Activated T-helper 1 cell treated with anti-CD3 and anti-CD28 coated beads, Interleukin-12 subunit alpha, Interleukin-12 subunit beta, Interleukin-2, Interleukin-4 antibody, amounts not matched to agents 30 ng/mL and 10 ng/mL and 1 ng/mL, durations not matched to agents 14 hours and 24 hours and 36 hours (primary cell): ENCODE measurements at places on chromosomes 12 and 14. TPM values are rescaled to one million over a fixed set of nuclear protein-coding genes. Genes with fewer than 3 reads are reported as not detected.

MUCL1 gene
- total RNA-seq, result not detected in 2 replicates

DNA sequence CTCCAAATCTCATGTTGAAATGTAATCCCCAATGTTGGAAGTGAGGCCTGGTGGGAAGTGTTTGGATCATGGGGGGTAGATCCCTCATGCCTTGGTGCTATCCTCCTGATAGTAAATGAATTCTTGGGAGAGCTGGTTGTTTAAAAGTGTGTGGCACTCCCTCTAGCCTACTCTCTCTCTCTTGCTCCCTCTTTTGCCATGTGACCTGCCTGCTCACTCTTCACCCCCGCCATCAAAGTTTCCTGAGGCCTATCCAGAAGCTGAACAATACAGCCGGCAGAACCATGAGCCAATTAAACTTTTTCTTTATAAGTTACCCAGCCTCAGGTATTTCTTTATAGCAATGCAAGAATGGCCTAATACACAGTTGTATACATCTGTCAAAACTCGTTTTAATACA lies 62.5 kb downstream of the BCL2L14 start:
- H3K27me3 ChIP-seq, result peaks cover 6% of the 10 kb centered on the region
- no peak for DNase-seq
- H3K36me3 ChIP-seq, result peaks cover 1% of the 10 kb centered on the region
- H3K4me1 ChIP-seq, result no peaks in the 10 kb centered on the region

- peaks cover 7% of the 10 kb centered on the region for H3K36me3 ChIP-seq
- DNase-seq, result no peak
- H3K27me3 ChIP-seq, result no peaks in the 10 kb centered on the region
- no peak overlapping the region for H3K4me3 ChIP-seq
- peaks cover 67% of the 10 kb centered on the region for H3K4me1 ChIP-seq
- H3K27ac ChIP-seq, result no peak overlapping the region
Measured at GRCh38 chr12:92039046-92039445, 106.6 kb downstream of the BTG1 start.

DNA sequence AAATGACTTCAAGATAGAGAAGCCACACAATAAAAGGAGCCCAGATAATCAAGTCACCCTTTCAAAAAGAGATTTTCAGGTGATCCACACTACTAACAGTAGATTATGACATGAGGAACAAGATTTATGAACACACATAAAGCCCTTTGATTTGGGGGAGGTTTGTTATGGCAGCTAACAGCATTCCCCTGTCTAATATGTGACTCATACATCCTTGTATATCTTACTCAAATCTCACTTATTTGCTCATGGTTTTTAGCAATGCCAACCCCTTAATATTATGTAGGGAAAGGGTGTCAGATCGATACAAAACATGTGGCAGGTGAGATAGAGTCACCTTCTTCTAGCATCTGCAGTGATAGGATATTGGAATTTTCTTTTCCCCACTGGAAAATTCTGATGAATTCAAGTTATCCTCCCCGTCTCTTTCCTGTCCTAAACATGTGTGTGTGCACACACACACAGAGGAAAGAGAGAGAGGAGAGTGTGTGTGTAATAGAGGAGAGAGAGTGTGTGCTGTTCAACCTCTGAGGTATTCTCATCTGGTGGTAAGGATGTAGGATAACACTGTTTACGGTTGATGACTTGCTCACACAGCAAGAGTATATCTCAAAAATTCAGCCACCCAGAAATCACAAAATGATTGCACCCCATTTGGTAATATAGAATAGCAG lies 319.9 kb downstream of the KCNC2 start:
- no peak for DNase-seq
- H3K36me3 ChIP-seq, result no peaks in the 10 kb centered on the region
- H3K27ac ChIP-seq, result no peak overlapping the region
- no peaks in the 10 kb centered on the region for H3K27me3 ChIP-seq
- H3K4me3 ChIP-seq, result no peak overlapping the region

- no peaks in the 10 kb centered on the region for H3K27me3 ChIP-seq
- DNase-seq, result no peak
- H3K27ac ChIP-seq, result no peak overlapping the region
- no peaks in the 10 kb centered on the region for H3K36me3 ChIP-seq
- H3K4me3 ChIP-seq, result no peak overlapping the region
Measured at GRCh38 chr14:43786066-43786762, 720.9 kb downstream of the FSCB start.

DNA sequence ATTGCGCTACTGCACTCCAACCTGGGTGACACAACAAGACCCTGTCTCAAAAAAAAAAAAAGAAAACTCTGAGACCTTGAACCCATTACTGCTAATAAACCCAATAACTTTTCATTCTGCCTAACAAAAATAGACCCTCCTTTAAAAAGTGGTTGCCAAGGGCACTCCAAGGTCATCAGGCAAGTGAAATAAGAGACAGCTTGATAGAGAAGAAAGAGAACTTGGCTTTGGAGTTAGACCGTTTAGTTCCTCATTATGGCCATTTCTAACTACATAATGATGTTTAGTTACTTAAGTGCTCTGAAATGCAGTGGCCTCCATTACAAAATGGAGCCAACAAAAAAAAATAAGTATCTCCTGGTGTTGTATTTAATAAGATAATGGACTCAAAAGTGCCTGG lies 55.9 kb downstream of the PHLDA1 start:
- no peaks in the 10 kb centered on the region for H3K27me3 ChIP-seq
- DNase-seq, result no peak
- H3K36me3 ChIP-seq, result peaks cover 14% of the 10 kb centered on the region
- H3K4me1 ChIP-seq, result peaks cover 59% of the 10 kb centered on the region
- H3K27ac ChIP-seq, result peak overlapping the region; percentile 77
- no peak overlapping the region for H3K4me3 ChIP-seq

- no peak overlapping the region for H3K4me3 ChIP-seq
- H3K27me3 ChIP-seq, result no peaks in the 10 kb centered on the region
- no peak overlapping the region for H3K27ac ChIP-seq
- no peak for DNase-seq
Measured at GRCh38 chr14:38789805-38790204, 313.2 kb downstream of the SEC23A start.

DNA sequence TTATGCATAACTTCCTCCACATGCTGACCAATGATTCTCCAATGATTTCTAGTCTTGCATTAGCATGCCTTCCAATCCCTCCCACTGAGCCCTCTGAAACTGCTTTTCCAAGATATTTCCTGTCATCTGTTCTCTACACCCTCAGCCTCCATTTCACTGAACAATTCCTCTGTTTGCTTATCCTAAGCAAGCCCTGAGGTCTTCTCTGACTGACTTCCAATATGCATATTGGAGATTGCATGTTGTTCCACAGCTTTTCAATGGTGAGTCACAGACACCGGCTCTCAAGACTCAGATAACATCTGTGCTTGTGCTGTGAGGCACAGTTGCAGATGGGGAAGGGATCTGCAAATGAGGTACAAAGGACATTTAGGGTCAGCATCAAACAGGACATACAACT lies 141.0 kb downstream of the SLC16A7 start:
- H3K27ac ChIP-seq, result no peak overlapping the region
- no peak for DNase-seq
- no peaks in the 10 kb centered on the region for H3K27me3 ChIP-seq
- H3K36me3 ChIP-seq, result peaks cover 2% of the 10 kb centered on the region

DNA sequence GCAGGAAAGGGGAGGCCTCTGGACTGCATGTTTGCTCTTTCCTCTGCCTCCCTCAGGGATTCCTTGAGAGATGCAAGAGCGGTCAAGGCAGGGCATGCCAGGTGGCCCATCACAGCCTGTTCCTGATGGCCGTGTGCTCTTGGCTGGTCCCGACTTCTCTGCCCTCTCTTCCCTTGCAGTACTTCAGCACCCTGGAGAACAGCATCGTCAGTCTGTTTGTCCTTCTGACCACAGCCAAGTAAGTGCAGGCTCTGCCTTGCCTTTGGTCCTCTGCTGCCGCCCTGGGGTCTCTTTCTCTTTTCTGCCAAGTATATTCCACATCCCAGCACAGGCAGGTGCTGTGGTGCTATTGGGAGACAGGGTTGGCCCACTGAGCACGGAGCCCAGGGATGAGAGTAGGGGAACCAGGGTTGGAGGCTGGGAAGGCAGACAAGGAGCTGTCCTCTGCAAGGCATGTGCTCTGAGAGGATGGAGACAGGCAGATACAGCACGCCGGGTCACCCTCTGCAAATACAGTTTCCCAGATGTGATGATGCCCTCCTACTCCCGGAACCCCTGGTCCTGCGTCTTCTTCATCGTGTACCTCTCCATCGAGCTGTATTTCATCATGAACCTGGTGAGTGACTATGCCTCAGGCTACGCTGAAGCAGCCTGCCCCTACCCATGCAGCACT lies 51.9 kb downstream of the TPCN1 start:
- H3K4me1 ChIP-seq, result peaks cover 15% of the 10 kb centered on the region
- H3K27me3 ChIP-seq, result no peaks in the 10 kb centered on the region
- peaks cover 19% of the 10 kb centered on the region for H3K36me3 ChIP-seq
- no peak overlapping the region for H3K4me3 ChIP-seq
- no peak overlapping the region for H3K27ac ChIP-seq

DNA sequence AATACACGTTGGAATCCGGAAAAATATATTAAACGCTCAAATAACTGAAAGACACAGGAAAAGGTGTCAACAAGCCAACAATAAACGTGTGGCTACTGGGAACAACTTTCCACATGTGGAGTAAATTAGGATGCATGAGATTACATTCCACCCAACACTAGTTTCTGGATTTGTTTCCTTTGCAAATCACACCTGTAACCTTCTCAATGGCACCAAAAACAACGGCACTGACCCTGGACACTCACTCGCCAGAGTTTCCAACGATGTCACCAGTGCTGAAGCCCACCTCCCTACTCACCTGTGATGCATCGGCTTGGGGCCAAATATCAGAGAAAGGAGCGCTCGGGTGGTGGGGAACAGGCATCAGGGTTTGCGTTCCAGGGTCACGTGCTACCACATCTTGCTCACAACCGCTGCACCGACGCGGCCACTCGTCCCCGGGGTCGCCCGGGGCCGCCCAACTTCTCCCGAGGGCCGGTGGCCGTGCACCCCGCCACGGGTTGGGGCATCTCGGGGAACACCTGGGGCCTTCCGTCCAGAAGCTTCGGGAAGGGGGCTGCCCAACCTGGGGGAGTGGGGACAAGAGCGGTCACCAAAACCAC lies 629 bp downstream of the PRDM4 start:
- peak overlapping the region; percentile 89 for H3K27ac ChIP-seq
- peaks cover 7% of the 10 kb centered on the region for H3K36me3 ChIP-seq
- peak overlapping the region; percentile 92 for H3K4me3 ChIP-seq
- H3K27me3 ChIP-seq, result peaks cover 3% of the 10 kb centered on the region
- peaks cover 40% of the 10 kb centered on the region for H3K4me1 ChIP-seq

DNA sequence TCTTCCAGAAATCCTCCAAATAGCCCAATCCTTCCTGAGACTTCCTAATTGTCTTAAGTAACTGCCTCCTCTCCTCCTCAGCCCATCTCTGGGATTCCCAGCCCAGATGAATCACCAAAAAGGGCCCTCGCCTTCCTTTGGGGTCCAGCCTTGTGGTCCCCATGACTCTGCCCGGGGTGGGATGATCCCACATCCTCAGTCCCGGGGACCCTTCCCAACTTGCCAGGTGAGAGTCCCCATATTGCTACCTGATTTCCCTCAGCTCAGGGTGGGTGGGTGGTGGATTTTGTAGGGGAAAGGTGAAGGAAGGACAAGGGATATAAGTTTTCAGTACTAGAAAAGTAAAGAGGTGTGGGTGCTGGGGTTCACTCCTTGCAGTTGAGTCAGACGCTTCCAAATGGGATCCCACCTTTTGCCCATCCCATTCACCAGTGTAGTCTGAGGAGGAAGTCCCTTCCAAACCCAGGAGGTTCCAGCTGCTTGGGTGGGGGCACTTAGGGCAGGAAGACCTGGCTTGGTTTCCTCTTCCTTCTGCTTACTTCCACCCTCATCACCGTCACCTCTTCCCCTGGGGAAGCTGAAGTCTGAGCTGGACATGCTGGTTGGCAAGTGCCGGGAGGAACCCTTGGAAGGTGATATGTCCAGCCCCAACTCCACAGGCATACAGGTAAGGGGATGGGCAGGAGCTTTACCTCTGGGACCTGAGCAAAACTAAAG lies 5.6 kb downstream of the GLI1 start:
- no peak overlapping the region for H3K4me3 ChIP-seq
- no peak for DNase-seq
- peaks cover 18% of the 10 kb centered on the region for H3K36me3 ChIP-seq
- H3K27me3 ChIP-seq, result peaks cover 16% of the 10 kb centered on the region
- H3K4me1 ChIP-seq, result peaks cover 45% of the 10 kb centered on the region
- H3K27ac ChIP-seq, result no peak overlapping the region

GRCh38 chr12:49828133-49829091 lies at the start of gene NCKAP5L:
Gene NCKAP5L, minus strand, starts transcription at chr12:49828413. Its CDS starts 24,369 bp downstream, at chr12:49804044.
- H3K4me1 ChIP-seq, result peaks cover 28% of the 10 kb centered on the region
- peak; percentile 86 for DNase-seq
- peaks cover 24% of the 10 kb centered on the region for H3K27me3 ChIP-seq
- peak within 1 kb of the TSS; percentile 96 for H3K4me3 ChIP-seq

- no peak for DNase-seq
- H3K27me3 ChIP-seq, result peaks cover 5% of the 10 kb centered on the region
- no peaks in the 10 kb centered on the region for H3K36me3 ChIP-seq
- peaks cover 11% of the 10 kb centered on the region for H3K4me1 ChIP-seq
- H3K4me3 ChIP-seq, result no peak overlapping the region
- H3K27ac ChIP-seq, result no peak overlapping the region
Measured at GRCh38 chr14:51562816-51563215, 88.9 kb upstream of the FRMD6 start.

- no peak for DNase-seq
- no peak overlapping the region for H3K27ac ChIP-seq
- no peaks in the 10 kb centered on the region for H3K27me3 ChIP-seq
- H3K4me3 ChIP-seq, result no peak overlapping the region
Measured at GRCh38 chr12:41683023-41683422, 461.7 kb downstream of the GXYLT1 start.

GRCh38 chr14:43671716-43672485 lies 835.2 kb downstream of the FSCB start:
- H3K4me1 ChIP-seq, result no peaks in the 10 kb centered on the region
- no peaks in the 10 kb centered on the region for H3K27me3 ChIP-seq
- no peak overlapping the region for H3K27ac ChIP-seq
- no peak overlapping the region for H3K4me3 ChIP-seq
